Stimulated activated CD4-positive, alpha-beta T cell treated with anti-CD3 and anti-CD28 coated beads, Interleukin-1b, Interleukin-23, amount 100 ng/mL, for 1 hour (primary cell): ENCODE measurements at places on chromosomes 2 and 18.

GRCh38 chr2:199716807-199717586, 134.0 kb downstream of the FTCDNL1 start:
- no peak for DNase-seq

- no peak for DNase-seq
These were observed 18.1 kb upstream of the RANBP2 start for GRCh38 chr2:108701208-108701607.

- DNase-seq, result no peak
These were observed 57.1 kb downstream of the PDK1 start for GRCh38 chr2:172613040-172613439.

GRCh38 chr2:109685453-109685852, 71.3 kb downstream of the SOWAHC start:
- DNase-seq, result no peak

DNA sequence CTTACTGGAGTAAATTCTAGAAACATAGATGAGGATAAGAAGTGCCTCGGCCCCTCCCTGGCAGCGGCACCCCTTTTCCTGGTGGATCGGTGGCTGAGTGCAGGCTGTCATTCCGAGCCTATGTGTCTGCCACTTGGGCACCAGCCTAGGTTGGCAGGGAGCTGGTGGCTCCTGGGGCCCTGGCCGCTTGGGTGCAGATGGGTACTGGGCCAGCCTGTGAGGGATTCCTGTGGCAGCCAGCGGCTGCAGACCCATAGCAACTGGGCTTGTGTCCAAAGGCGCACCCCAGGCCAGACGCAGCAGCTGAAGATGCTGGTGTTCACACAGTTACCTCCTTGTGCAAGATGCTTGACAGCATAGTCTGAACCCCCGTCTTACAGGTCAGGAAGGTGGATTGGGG, 2.8 kb downstream of the SNORC start:
- DNase-seq, result no peak

GRCh38 chr18:79507546-79508480, 112.1 kb downstream of the NFATC1 start:
- DNase-seq, result no peak

GRCh38 chr2:86520153-86520552, 43.1 kb downstream of the CHMP3 start:
- no peak for DNase-seq

DNA sequence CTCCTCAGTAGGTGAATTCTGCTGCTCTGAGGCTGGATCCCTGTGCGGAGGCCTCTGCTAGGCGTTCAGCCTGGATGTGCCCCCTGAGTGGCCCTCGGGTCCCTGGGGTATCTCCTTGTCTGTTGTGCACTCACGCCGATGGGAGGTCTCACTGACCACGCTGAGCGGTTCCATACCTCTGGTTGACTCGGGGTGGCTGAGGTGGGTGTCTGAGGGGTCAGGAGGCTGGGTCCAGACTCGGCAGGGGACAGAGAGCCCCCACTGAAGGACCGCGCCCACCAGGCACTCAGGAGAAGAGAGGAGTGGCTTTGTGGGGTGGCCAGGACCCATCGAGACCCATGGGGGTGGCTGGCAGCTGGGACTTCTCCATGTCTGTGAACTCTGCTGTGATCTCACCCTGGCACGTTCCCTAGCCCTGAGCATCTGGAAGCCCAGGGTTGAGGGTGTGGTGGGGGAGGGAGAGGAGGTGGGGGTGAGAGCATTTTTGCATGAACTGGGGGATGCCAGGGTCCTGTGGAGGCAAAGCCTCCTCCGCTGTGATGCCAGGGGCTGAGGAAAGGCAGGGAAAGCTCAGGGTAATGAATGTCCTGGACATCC, 53.7 kb downstream of the TWIST2 start:
- DNase-seq, result no peak

DNA sequence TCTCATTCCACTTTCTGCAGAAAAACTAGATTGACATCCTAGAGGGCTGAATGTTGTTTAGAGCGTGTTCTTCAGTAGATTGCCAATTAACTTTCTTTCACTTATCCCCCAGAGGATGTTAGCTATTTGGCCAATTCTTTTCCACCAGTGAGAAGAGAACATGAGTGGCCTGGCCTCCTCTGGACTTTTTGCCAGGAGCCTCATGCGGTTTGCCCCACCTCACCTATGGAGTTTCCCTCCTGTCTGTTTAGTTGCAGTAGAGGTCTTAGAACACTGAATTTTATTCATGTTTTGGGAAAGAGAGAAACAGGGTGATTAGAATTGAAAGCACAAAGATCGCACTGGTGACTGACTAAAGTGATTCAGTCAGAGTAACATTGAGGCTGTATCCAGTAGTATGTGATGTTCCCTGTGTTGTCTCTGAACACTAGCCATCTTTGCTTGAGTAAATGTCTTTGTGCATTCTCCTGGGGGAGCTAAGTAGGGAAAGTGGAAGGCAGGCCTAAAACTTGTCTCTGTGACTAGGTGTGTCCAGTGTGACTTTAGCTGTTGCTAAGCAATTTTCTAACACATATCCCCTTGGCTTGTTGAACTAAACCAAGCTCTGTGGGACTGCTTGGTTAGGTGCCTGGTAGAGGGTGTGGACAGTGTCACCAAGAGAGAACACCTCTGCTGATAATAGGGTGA, 34.0 kb downstream of the UGP2 start:
- no peak for DNase-seq

- no peak for DNase-seq
These were observed 113.7 kb downstream of the SPOPL start for GRCh38 chr2:138615257-138615656.

- no peak for DNase-seq
These were observed 42.7 kb downstream of the SAP130 start for GRCh38 chr2:127985026-127985734.

DNA sequence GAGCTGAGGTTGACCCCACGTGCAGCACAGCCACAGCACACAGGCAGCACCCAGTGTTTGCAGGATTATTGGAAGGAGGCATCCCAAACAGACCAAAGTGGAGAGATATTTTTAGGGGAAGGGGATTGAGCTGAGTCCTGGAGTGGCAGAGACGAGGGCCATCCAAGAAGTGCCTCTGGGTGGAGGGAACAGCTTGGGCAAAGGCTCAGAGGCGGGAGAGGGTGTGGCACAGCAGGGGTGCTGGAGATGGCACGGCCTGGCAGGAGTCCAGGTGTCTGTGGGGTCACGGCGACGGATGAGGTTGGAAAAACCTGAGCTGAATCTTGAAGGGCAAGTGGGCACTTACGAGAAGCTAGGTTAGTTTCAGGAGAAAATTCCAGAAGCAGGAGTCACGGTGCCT, 60.6 kb downstream of the INHBB start:
- no peak for DNase-seq
